ENCODE measurements at places on chromosomes 4 and X.

- no peak for DNase-seq
Observed at GRCh38 chrX:38675856-38676255, 114.5 kb downstream of the TSPAN7 start.

- DNase-seq = no peak
Observed at GRCh38 chrX:110043506-110043905, 40.6 kb downstream of the TMEM164 start.

- DNase-seq = peak; percentile 63
Observed at GRCh38 chrX:53312946-53313727, 31.8 kb upstream of the IQSEC2 start.

DNA sequence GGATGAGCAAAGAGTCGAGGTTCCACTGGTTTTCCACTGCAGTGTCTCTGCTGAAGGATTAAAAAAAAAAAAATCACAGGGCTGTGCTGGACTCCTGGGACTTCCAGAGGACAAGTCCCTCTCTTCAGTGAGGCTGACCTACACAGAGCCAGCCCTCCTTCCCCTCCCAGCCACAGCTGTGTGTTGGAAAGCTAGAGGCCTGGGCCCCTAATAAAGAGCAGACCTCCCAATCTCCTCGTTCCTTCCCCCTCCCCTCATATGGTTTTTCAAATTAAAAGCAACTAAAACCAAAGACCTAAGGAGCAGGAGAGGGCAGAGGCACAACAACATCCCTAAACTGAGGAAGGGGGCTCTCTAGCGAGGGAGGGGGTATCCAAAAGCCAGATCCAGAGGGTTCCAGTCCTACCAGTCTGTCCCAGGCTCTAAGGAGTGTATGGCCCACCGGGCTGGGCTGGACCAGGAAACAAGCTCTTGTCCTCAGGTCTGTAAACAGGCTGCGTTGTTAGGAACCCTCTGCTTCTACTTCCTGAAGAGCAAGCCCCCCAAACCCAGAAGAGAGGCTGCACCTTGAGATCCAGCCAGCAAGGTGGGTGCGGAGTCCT, 4.0 kb upstream of the PDGFRA start:
- no peak for DNase-seq

DNA sequence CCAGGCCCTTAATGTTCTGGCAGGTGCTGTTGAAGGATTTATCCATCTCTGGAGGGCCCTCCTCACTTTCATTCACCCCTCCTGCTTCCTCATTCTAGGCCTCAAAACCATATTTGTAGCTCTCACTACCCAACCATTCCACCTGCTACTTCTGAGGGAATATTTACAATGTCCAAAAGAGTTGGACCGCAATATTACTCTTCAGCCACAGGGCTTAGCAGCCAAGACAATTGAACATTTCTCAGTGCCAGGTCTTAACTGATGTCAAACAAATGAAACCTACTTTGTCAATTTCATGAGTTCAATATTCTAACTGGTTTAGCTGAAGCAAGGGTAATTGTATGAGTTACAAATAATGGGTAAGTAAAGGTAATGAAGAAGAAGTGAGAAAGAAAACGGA, 113.2 kb downstream of the ENOX2 start:
- no peak for DNase-seq

GRCh38 chr4:2437475-2438215, 18.9 kb downstream of the CFAP99 start:
- DNase-seq = no peak

GRCh38 chr4:849478-850175, 23.7 kb upstream of the CPLX1 start:
- no peak for DNase-seq

GRCh38 chr4:120873554-120873953, 49.0 kb downstream of the PRDM5 start:
- DNase-seq = no peak

DNA sequence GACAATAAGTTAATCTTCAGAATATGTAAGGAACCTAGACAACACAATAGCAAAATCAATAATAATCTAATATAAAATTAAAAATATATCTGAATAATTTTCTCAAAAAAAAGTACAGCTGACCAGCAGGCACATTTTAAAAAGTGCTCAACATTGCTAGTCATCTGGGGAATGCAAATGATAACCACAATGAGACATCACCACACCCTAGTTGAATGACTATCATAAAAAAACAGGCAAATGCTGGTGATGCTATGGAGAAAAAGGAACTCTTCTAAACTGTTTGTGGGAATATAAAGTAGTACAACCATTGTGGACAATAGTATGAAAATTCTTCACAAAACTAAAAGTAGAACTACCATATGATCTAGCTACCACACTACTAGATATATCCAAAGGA, 956.9 kb upstream of the NDST4 start:
- DNase-seq = peak; percentile 50

- DNase-seq = peak; percentile 83
Observed at GRCh38 chr4:7761720-7762119, 177.9 kb downstream of the AFAP1 start.

- DNase-seq = no peak
Observed at GRCh38 chr4:68383115-68383514, 33.2 kb upstream of the YTHDC1 start.

GRCh38 chrX:56728321-56728720, 722 bp upstream of the NBDY start:
- peak; percentile 27 for DNase-seq

- DNase-seq = no peak
Observed at GRCh38 chr4:107252571-107252970, 216.5 kb upstream of the DKK2 start.

DNA sequence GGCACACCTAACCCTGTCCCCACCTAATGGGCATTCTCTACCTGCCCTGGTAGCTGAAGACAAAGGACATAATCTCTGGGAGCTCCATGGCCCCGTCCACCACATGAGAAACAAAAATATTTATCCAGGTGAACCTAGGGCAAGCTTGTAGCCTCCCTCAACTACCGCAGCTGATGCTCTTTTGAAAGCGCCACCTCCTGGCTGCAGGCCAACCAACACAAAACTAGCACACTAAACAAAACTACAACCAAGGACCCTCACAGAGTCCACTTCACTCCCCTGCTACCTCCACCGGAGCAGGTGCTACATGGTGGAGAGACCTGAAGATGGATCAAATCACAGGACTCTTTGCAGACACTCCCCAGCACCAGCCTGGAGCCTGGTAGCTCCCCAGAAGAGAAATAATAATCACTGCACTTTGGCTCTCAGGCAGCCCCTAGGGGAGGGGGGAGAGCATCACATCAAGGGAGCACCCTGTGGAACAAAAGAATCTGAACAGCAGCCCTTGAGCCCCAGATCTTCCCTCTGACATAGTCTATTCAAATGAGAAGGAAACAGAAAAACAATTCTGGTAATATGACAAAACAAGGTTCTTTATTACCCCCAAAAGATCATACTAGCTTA, 111.3 kb upstream of the ATP8A1 start:
- no peak for DNase-seq

DNA sequence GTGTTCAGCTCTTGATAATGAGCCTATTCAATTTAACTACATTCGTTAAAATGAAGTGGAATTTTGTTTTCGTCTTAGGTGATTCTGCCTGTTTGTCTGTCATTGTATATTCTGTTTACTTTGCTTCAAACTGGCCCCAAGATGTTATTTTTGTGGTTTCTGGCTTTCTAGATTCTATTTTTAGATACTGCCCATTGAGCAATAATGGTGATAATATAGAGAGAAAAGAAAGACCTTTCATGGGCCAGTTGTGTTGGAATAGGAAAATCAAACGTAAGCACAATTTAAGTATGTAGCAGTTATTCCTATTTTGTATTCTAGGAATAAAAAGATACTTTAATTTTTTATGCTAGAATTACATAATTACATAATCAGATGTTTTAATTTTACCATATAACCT, 4.0 kb downstream of the CDKN2AIP start:
- no peak for DNase-seq

DNA sequence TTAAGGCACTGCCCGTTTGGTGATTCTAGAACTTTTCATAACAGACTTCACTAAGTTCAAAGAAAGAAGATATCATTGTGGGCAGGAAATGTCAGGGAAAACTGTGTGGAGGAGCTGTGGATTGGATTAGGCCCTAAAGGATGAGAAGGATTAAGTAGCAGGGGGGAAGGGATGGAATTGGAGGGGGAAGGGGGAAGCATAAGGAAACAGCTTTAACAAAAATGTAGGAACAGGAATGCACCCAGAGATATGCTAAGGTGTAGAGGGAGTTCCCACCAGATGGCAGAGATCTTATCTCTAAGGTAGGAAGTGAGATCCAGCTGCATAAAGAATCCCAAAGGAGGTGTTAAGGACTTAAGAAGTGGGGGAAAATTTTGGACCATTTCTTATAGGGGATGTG, 114.5 kb downstream of the LARP7 start:
- DNase-seq = no peak

DNA sequence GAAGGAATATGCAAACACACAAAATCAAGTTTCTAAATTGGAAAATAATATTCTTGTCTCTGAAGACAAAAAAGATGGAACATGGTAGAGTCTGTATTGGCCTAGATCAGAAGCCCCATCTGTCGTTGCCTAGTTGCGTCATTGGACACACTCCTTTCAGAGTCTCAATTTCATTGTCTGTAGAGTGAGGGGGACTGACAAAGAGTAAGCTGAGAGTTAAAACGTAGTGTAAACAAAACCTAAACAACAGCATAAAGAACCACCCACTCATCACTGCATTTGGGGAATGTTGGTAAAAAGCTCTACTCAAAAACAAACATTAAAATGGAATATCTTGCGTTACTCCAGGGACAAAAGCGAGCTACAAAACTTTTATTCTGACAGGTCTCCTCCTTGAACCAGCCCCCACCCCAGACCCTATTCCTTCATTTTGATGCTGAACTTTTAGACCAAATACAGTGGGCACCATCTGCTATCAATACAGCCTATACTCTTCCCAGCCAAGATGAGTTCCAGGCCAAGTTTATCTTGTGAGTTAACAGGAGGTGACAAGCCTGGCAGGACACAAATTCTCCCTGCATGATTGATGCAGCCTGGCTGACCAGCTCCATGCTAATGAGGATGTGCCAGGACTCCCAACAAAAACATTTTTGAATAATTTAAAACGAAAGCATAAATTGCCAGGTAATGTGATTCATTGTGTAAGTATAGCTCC, 125.2 kb downstream of the COL25A1 start:
- DNase-seq = peak; percentile 54

- DNase-seq = no peak
Observed at GRCh38 chr4:153729895-153730294, 29.9 kb downstream of the RNF175 start.

GRCh38 chr4:81628489-81628888, 156.8 kb upstream of the RASGEF1B start:
- no peak for DNase-seq

- DNase-seq = no peak
Observed at GRCh38 chr4:124710015-124710741, 2.4 kb downstream of the ANKRD50 start.

DNA sequence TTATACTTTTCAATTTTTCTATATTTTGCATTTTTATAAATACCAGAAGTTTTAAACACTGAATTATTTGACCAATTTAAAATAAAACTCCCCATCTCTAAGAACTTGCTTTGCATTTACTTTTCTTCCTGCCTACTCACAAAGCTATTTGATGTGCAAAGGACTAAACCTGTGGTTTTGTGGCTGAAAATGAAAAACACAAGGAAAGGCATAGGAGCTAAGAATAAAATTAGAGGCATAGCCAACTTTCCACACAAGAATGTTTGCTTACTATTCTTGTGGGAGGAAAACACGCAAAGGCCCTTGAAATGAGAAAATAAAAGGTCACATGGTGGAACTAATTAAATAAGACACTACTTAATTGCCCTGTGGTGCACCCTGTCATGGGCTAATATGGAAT, 221.2 kb downstream of the KLHL13 start:
- DNase-seq = no peak

DNA sequence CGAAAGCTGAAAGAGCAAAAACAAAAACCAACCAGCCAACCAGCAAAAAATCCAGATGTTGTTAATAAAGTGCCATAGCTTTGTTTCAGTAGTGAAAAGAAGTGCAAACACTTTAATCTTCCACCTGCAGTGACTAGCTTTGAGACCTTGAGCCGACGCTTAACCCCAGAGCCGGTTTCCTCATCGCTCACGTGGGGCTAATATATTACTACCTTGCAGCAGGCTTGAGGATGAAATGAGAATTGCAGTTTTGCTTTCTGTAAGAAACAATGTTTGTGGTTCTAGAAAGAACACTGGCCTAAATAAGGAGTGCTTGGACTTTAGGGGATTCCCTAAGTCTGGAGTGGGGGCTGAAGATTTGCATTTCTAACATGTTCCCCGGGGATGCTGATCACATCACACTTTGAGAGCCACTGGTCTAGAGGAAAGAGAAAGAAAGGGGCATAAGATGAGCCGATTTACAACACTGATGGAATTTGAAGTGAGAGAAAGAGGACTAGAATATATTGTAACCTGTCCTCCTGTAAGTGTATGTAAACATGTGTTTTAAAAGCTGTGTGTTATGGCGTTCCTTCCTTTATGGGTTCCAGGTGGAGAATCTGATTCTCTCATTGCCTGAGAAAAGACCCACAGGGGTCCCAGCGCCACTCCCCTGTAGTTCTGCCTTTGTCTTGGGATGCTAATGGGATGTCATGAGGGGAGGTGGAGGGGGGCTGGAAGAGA, 1.4 kb downstream of the FGF2 start:
- peak; percentile 79 for DNase-seq

DNA sequence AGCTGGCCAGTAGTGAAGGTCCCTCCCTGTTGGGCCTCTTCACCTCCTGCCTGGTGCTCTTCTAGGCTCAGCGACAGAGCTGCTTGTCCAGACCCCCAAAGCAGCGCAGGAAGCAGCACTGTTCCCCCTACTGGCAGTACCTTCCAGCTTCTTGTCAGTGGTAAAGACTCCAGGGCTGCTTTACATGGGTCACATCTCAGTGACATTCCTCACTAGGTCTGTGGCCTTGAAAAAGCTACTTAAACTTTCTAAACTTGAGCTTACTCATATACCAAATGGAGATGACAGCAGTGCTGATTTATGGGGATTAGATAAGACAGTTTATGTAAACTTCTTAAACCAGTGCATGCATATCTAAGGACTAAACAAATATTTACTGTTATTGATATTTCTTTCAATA, 117.3 kb downstream of the FAT4 start:
- DNase-seq = no peak

- DNase-seq = no peak
Observed at GRCh38 chr4:67714248-67714583, 13.3 kb upstream of the UBA6 start.

GRCh38 chr4:95410387-95410977, 138.3 kb downstream of the UNC5C start:
- DNase-seq = no peak

DNA sequence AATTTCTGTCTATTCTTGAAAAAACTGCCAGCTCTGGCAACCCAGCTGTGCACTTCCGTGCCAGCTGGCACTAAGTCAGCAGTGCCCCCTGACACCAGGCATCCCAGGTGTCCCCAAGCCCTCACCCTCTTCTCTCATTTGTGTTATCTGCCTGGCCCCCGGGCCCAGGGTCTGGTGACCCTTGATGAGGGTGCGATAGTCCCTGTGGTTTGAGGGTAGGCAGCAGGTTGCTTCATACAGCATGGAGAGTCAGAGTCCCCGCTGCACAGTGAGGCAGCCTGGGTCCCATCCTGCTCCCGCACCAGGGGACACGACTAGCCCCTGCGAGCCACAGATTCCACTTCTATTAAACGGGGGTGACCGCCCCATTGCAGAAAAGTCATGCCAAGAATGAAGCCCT, 1.9 kb downstream of the MAN2B2 start:
- no peak for DNase-seq

Data from NCI-H526 (cell line).